Omental fat pad (tissue), 4 donors: ENCODE measurements at places on chromosomes 7 and 10. TPM values are rescaled to one million over a fixed set of nuclear protein-coding genes. Genes with fewer than 3 reads are reported as not detected.

The ZNRF2 gene
- total RNA-seq: 19.7 TPM

The ZNF488 gene
- total RNA-seq: 0.19 TPM

The GNGT1 gene
- not detected for total RNA-seq

The HTRA1 gene
- total RNA-seq: 281 TPM

The ELN gene
- 63.3 TPM for total RNA-seq

The HSPA14 gene
- total RNA-seq: 9.1 TPM

The HKDC1 gene
- 0.46 TPM for total RNA-seq

The HOXA11 gene
- total RNA-seq: not detected

The ALOX5 gene
- total RNA-seq: 40.6 TPM

The GPNMB gene
- total RNA-seq: 152 TPM

GRCh38 chr10:118908557-118909256 is 120.8 kb upstream of the NANOS1 start:
- no peak for DNase-seq

DNA sequence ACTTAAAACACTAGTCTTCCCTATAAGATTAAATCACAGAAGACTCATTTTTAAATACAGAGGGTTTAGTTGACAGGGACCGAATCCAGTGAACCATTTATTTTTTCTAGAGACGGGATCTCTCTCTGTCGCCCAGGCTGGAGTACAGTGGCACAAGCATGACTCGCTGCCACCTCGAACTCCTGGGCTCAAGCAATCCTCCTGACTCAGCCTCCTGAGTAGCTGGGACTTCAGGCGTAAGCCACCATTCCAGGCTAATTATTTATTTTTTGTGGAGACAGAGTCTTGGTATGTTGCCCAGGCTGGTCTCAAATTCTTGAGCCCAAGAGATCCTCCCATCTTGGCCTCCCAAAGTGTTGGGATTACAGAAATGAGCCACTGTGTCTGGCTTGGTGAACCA is 20.9 kb upstream of the LYZL1 start:
- DNase-seq: no peak

GRCh38 chr10:1251769-1252168 is 195.6 kb downstream of the WDR37 start:
- DNase-seq: no peak

DNA sequence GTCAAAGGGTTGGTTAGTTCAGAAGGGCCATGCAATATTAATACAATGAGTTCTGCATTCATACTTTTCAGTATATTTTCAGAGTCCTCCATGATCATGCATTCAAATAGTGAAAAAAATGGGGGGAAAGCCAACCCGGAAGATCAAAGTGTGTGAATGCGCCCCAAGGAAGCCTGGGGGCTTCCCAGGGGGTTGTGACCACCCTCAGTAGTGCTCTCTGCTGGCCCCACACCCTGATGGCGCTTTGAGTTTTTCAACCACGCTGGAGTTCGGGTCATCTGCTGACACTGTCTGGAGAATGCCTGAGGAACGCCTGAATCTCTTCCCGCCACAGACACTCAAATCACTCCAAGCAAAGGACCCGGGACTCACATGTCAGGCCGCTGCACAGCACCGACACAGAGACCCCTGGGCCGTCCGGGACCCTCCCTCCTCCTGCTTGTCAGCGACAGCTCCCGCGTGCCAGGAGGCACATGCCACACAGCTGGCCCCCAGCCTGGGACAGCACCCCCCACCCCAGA is 1.0 kb downstream of the TNS3 start:
- no peak for DNase-seq

DNA sequence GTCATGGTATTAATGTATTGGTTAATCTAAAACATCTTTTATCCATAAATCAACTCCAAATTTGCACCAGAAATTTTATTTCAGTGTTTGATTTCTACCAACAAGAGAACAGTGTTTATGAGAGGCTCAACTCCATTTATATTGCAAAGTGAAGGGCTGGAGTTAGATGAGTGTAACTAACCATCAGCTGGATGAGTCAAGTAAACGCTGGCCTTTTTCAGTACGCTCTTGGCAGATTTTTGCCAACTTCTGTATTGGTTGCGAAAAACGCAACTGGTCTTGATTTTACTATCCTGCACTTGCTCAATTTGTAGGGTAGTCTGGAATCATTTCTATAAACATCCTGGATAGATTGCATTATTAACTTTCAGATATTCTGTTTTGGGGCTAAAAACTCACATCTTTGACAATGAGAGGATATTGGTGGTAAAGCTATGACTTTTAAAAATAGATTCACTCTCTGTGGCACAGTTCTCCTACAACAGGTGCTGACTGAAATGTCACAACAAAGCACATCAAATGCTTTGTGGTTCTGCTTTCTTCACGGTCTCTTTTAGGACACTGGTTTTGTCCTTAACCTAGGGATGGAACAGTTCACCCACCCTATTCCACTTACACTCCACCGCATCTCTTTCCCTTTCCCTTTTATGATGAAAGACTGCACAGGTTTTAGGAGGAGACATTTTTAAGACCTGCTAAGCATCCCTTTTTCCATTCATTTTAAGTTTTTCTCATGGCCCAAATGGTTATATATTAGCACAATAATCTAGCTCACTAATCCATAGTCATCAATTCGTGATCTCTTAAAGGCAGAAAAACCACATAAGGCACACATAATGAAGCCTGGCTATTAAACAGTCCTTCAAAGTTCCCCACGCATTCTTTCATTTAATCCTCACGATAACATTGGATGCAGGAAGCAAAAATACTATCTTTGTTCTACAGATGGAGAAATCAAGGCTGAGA is 12.8 kb downstream of the CACNA2D1 start:
- no peak for DNase-seq

GRCh38 chr10:1292611-1293031 is 236.4 kb downstream of the WDR37 start:
- no peak for DNase-seq

DNA sequence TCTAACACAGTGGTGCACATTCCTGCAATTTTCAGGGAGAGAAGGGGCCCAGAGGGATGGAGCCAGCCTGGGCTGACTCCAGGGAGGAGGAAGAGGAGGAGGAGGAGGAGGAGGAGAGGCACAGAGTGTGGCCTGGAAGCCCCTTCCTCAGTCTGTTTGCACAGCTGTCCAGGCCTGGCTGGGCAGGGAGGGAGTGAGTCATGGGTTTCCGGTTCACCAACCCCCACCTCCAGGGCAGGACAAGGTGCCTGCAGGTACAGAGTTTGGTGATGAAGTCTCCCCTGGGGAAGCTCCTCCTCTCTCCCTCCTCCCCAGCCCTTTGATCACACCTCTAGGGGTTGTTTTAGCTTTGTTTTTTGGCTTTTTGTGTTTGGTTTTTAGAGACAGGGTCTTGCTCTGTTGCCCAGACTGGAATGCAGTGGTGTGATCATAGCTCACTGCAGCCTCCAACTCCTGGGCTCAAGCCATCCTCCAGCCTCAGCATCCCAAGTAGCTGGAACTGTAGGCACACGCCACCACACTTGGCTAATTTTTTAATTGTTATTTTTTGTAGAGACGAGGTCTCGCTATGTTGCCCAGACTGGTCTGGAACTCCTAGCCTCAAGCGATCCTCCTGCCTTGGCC is 77.5 kb upstream of the CUX1 start:
- no peak for DNase-seq

DNA sequence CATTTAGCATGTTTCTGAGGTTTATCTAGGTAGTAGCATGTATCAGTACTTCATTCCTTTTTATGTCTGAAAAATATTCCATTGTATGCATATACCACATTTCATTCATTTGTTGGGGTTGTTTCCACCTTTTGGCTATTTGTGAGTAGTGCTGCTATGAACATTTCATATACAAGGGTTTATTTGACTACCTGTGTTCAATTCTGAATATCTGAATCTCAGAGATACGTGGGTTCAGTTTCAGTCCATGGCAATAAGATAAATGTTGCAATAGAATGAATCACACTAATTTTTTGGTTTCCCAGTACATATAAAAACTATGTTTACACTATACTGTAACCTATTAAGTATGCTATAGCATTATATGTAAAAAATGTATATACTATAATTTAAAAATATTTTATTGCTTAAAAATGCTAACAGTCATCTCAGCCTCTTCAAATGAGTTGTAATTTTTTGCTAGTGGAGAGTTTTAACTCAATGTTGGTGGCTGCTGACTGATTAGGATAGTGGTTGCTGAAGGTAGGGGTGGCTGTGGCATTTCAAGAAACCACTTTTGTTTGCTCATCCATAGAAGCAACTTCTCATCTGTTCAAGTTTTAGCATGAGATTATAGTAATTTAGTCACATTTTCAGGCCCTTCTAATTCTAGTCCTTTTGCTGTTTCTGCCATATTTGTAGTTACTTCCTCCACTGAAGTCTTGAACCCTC is 13.9 kb downstream of the PLEKHA1 start:
- no peak for DNase-seq

DNA sequence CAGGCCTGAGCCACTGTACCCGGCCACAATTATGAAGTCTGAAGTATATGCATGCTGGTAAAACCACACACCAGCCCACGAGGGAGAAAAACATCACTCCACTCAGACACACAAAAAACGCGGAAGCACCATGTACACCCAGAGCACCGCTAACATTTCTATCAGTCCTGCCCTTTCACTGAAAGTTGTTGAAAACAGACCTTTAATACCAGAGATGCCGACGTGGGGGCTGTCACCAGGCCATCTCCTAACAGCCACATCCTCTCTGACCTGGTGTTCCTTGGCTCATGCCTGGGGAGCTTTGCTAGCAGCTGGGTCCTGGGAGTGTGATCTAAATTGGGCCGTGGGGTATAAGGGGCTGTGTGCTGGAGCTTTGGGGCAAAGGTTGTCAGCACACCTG is 49.8 kb downstream of the BAIAP2L1 start:
- no peak for DNase-seq

DNA sequence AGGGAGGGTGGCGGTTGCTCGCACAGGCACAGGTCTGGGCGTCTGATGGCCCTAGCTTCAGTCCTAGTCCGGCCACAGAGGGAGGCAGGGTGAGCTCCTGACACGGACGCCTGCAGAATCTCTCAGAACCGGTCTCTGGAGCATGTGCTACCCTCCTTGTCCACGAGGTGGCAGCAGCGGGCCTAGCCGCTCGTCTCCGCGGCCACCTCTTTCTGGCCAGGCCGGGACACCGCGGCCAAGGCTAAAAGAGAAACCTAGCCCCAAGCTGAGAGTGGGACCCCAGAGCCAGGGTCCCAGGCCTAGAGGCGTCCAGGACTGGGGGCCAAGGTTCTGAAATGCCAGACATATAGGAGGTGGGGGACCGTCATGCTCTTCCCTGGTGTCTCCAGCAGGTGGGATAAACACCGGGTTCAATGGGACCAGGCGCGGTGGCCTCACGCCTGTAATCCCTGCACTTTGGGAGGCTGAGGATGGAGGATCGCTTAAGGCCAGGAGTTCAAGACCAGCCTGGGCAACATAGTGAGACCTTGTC is 3.2 kb upstream of the LAT2 start:
- peak; percentile 85 for DNase-seq

DNA sequence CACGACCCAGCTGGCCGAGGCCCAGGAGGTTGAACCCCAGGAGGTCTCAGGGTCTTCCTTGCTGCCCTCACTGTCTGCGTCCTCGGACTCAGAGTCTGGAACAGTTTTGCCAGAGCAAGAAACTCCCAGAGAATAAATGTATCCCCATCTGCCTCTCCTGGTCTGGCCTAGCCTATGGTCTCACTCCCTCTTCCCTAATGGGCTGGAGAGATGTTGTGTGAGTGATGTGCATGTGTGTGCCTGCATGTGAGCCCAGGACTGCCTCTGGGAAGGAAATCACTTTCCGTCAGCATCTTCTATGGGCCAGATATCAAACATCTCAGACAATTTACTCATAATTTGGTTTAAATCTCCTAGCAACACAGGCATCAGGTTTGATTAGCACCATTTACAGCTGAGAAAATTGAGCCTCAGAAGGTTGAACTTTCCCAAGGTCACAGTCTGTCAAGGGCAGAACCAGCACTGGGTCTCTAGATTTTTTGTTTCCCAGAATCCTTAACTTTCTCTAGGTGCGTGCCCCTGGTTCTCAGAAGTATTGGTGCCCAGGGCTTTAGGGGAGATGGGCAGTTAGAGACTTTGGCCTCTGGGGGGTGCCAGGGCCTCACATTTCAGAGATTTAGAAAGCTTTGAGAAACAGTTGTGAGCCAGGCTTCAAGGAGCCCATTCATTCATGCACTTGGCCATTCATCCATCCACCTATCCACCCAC is 4.9 kb downstream of the TMEM270 start:
- DNase-seq: no peak

GRCh38 chr10:51242393-51242792 is 168.1 kb downstream of the PRKG1 start:
- DNase-seq: no peak
